Effector CD8-positive, alpha-beta T cell (primary cell): ENCODE measurements at places on chromosomes 2 and 18.

DNA sequence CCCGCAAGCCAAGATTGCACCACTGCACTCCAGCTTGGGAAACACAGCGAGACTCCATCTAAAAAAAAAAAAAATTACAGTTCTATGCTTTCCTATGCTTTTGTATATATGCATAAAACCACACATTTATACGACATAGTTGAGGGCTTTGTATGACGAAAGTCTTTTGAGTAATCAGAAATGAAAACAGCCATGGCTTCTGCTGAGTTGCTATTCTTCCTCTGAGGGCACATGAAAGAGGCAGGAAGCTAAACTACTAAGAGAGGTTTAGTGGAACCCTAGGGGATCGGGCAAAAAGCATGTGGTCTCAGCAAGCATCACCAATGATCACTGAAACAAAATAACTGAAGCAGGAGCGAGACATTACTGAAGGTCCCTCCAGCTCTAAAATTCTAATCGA is 99.6 kb downstream of the ZAP70 start:
- DNase-seq: no peak

DNA sequence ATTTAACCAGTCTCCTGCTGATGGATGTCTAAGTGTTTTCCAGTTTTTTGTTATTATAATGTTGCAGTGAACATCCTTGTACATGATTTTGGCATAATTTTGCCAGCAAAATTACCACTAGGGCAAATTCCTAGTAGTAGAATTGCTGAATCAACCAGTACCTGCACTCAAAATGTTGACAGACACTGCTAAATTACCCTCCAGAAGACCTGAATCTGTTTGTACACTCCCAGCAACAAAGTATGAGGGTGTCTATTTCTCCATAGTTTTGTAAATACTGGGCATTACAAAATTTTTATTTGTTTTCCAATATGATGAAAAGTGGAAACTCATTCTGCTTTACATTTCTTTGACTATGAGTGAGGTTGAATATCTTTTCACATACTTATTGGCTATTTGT is 11.2 kb upstream of the MAT2A start:
- DNase-seq: no peak

- DNase-seq: no peak
These were observed 9.8 kb downstream of the MYOM1 start for GRCh38 chr18:3209859-3210569.

DNA sequence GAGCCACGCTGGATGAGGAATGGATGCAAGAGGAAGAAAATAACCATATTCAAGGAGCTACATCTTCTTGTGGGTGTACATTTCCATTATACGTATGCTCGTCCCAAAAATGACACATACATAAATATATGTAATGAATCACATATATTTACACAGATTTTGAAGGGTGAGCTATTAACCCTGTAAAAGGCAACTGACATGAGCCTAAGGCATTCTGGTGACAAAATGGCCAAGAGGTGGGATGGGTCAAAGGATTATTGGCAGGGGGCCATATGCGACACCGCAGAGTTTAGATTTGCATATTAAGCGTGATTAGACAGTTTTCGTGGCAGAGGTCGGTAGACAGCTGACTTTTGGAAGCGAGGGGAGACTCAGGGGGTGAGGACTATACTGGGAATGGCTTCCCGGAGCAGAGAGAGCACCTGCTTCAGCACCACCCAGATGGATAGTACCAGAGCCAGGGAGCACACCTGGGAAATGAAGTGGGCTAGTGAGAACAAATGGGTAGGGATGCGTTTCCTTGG is 431 bp upstream of the CNRIP1 start:
- DNase-seq: no peak

DNA sequence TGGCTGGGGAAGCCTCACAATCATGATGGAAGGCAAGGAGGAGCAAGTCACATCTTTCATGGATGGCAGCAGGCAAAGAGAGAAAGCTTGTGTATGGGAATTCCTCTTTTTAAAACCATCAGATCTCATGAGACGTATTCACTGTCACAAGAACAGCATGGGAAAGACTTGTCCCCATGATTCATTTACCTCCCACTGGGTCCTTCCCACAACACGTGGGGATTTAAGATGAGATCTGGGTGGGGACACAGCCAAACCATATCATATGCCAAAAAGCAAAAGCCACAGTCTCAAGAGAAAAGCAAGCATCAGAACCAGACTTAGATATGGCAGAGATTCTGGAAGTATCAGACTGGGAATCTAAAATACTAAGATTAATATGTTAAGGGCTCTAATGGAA is 30.0 kb upstream of the SCRN3 start:
- DNase-seq: no peak

- DNase-seq: no peak
These were observed 16.9 kb upstream of the VPS54 start for GRCh38 chr2:64036034-64036705.
